Chondrocyte (in vitro differentiated cells): ENCODE measurements at places on chromosomes 7 and 10. TPM values are rescaled to one million over a fixed set of nuclear protein-coding genes. Genes with fewer than 3 reads are reported as not detected.

DNA sequence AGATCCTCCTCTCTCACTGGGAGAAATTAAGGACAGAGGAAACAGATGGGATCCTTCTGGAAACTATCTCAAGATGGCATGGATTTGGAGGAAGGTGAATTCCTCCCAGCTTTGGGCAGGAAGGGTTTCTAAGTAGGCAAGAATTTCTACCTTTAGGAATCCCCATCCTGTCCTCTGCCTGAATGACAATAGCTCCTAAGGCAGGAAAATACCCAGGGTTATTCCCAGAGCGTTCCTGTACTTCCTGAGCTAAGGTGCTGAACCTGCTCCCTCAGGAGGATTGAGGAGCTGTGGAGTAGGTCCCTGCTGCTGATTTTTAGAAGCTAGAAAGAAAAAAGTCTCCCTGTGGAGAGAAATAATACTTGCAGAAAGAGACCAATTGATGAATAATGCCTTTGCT, 568 bp downstream of the MGAM2 start:
- H3K36me3 ChIP-seq, result no peaks in the 10 kb centered on the region
- no peak overlapping the region for H3K4me3 ChIP-seq
- DNase-seq, result no peak
- no peaks in the 10 kb centered on the region for H3K4me1 ChIP-seq
- peaks cover 21% of the 10 kb centered on the region for H3K27me3 ChIP-seq

DNA sequence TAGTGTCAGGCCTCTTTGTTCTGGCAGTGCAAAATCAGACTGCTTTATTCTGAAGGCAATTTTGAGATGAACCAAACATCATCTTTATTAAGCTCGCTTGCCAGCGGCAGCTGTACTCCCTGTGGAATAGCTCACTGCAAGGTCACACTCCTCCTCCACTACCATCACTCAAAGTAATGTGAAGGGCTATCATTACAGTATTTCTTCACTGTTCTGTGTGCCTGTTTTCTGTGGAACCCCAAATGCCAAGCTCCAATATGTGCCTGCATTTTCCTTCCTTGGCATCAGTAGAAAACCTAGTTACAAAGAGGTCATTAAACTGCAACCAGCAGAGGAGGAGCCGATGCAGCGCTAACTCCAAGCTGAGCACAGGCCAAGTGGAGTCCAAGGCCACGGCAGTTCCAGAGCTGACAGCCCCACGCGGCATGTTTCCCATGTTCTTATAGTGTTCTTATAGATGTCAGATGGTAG, 21.4 kb downstream of the BCCIP start:
- no peak overlapping the region for H3K4me3 ChIP-seq
- DNase-seq, result no peak
- no peaks in the 10 kb centered on the region for H3K27me3 ChIP-seq
- peaks cover 8% of the 10 kb centered on the region for H3K4me1 ChIP-seq
- H3K27ac ChIP-seq, result no peak overlapping the region

GRCh38 chr7:65896279-65896870, 23.5 kb downstream of the VKORC1L1 start:
- no peak overlapping the region for H3K4me3 ChIP-seq
- no peaks in the 10 kb centered on the region for H3K27me3 ChIP-seq
- DNase-seq, result no peak
- no peak overlapping the region for H3K27ac ChIP-seq
- H3K36me3 ChIP-seq, result peaks cover 9% of the 10 kb centered on the region

Gene FAM241B
- total RNA-seq, result 5.0 to 13.7 TPM (median 9.7 TPM) in 3 replicates

DNA sequence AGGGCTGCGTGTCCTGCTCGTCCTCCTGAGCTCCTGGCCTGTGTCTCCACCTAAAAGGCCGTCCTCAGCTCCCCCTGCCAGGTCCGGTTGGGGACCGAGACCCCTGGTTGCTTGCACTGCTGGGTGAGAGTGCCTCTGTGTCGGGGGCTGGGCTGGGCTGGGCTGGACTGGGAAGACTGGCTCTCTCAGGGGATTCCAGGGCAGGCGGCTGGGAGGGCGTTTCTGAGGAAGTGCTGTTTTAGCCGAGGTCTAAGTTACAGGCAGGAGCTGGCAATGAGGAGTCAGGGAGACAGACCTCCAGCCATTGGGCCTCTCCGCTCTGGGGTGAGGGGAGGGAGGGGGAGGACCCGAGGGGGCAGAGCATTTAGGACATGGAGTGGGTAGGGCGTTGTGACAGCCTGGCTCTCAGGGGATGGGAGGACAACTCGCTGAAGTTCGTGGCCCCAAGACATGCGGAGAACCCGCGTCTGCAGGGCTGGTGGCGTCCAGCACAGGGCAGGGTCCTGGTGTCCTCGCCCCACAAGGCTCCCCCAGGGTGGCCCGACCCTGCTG, 20.9 kb downstream of the FOXK1 start:
- H3K4me1 ChIP-seq, result peaks cover 77% of the 10 kb centered on the region
- H3K27me3 ChIP-seq, result no peaks in the 10 kb centered on the region
- no peak for DNase-seq
- H3K36me3 ChIP-seq, result no peaks in the 10 kb centered on the region
